Activated CD4-positive, alpha-beta T cell treated with anti-CD3 and anti-CD28 coated beads for 1 hour (primary cell): ENCODE measurements at places on chromosomes 6 and 20.

- DNase-seq, result no peak
These were observed 41.9 kb upstream of the ADGRF5 start for GRCh38 chr6:46963626-46964025.

GRCh38 chr6:91023529-91023928 lies 436.7 kb upstream of the MAP3K7 start:
- DNase-seq, result no peak

- DNase-seq, result no peak
These were observed 46.4 kb upstream of the CHD6 start for GRCh38 chr20:41664584-41664983.

DNA sequence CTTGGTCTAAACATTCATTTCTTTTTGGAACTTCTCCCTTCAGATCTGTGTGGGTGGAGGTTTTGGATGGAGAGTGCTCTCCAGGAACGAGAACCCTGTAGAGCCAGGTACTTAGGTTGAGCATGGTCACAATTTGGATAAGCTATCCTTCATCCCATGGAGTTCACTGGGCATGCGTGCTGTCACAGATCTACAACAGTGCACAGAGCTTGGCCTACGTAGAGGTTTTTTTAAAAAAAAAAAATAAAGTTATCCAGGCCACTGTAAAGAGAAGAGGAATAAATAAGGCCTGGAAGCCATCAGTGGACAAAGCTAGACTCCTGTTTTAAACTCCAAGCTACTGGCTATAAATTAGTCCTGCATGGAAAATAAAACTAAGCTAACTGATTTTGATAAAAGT lies 165.6 kb downstream of the SLC24A3 start:
- DNase-seq, result no peak

GRCh38 chr20:44142413-44142812 lies 44.6 kb downstream of the JPH2 start:
- DNase-seq, result no peak

DNA sequence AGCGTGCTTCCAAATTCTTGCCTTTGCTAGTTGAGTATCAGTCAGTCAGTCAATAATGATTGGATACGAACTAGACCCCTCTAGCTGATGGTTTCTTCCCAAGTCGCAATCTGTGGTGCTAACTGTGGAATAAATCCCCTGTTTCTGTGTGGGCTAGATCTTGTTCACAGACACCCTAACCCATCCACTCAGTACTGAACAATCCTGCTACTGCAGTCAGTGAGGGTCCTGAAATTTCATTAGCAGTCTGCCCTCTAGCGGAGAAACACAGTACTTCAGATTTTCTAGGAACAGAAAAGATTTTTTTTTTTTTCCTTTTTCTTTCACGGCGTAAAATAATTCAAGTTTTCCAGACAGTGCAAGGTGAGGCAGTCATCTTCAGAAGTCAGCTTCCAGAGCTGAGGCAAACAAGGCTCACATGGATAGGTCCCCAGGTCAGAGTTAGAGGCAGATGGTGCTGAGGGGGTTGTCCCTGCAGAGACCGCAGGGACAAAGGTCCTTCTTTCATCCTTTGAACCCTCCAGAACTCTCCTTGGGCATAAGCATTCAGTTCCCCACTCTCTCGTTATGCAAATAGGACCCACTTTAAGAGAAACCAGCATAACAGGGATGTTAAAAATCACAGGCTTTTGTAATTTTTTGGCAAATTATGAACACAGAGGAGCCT lies 119.6 kb downstream of the SCML4 start:
- DNase-seq, result no peak

DNA sequence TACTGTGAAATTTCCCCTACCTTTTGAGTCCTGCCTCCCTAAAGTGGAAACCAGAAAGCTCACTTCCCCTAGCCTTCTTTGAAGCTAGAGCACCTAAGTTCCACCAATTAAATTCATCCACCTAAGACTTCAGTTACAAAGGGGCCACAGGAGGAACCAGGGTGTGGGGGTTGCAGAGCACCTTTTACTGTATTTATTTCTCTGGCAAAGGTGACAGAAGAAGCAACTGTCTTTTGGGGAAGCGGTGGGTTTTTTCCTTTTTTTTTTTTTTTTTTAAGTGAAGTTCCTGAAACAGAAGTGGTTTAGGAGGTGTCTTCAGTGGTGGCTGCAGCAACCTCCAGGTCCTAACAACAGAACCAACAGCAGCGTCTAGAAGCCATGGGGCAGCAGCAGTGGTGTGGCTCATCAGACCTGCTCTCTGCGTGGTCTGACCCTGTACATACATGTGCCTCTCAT lies 13.1 kb downstream of the PSMB9 start:
- no peak for DNase-seq

DNA sequence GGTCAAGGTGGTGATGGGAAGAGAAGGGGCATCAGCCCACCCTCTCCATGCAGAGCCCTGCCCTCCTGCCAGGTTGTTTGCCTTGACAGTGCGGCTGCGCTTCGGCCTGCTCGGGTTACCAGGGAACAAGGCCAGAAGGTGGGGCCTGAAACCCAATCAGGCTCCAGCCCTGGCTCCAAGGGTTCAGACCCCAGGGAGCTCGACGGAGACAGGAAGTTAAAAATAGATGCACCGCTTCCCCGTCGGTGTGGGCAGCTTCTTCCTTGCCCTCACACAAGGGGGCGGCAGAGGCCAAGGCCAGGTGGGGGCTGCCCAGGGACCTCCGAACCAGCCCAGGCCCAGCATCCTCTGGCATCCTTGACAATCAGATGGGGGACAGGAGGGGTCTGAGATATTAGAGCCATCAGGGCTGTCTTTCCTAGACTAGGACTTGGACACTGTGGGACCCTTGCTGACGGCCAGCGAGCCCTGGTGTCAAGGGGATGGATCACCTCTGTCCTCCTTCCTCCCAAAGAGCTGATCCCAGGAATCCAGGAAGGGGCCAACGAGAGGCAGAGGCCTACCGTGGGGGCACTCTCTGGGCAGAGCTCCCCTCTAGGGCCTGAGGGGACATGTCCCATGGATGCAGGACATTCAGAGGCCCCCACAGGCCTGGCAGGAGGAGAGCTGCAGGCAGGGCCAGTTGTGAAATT lies 65.2 kb downstream of the RIPOR3 start:
- no peak for DNase-seq

DNA sequence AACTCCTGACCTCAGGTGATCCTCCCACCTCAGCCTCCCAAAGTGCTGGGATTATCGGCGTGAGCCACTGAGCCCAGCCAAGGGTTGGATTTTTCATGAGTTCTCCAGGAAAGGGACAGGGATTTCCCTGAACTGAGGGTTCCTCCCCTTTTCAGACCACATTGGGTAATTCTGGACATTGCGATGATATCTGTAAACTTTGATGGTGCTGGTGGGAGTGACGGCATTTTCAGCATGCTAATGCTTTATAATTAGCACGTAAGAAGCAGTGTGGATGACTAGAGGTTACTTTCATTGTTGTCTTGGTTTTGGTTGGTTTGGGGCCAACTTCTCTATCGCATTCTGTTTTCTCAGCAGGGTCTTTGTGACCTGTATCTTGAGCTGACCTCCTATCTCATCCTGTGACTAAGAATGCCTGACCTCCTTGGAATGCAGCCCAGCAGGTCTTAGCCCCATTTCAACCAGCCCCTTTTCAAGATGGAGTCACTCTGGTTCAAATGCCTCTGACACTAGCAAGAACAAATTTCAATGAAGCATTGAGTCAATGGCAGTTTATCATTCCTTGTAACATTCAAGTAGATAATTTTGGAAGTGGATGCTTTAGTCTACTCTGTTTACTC lies 156.5 kb downstream of the TTLL2 start:
- no peak for DNase-seq
